ENCODE measurements at places on chromosomes 6 and 20. TPM values are rescaled to one million over a fixed set of nuclear protein-coding genes. Genes with fewer than 3 reads are reported as not detected.

- no peak for DNase-seq
These were observed 26.9 kb downstream of the RGS17 start for GRCh38 chr6:153104220-153104619.

DNA sequence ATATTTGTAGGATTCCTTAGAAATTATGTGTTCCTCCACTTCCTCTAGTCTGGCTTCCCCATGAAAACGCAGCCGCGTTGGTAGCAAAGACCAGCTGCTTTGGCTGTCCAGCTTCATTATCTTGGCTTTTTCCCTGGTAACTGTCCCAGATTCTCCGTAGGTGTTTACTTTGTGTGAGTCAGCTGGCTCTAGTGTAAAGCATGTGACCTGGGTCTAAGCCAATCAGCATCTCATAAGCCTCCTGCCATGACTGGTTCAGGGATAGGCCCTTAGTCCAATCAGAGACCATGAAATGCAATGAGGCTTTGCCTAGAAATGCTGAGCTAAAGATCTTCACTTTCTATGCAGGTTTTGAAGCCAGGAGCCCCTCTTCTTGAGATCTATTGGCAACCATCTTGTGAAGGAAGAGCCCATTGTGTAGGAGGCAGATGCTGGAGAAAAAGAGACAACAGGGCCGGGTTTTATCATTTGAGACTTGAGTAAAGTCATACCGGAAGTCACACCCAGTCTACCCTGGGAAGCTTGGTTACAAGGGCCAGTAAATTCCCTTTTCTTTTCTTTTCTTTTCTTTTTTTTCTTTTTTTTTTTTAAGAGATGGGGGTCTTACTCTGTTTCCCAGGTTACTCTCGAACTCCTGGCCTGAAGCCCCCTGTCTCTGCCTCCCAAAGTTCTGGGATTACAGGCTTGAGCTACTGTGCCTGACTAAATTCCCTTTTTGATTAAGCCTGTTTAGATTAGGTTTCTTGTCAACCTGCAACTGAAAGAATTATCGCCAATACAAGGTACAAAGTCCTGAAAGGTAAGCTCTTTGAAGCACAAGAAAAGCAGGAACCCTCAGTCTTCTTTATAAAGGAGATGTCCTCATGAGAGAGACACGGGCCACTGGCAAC, 256.5 kb upstream of the RREB1 start:
- peak; percentile 67 for DNase-seq

- DNase-seq, result no peak
These were observed 1.4 kb upstream of the SLC29A1 start for GRCh38 chr6:44221961-44222335.

DNA sequence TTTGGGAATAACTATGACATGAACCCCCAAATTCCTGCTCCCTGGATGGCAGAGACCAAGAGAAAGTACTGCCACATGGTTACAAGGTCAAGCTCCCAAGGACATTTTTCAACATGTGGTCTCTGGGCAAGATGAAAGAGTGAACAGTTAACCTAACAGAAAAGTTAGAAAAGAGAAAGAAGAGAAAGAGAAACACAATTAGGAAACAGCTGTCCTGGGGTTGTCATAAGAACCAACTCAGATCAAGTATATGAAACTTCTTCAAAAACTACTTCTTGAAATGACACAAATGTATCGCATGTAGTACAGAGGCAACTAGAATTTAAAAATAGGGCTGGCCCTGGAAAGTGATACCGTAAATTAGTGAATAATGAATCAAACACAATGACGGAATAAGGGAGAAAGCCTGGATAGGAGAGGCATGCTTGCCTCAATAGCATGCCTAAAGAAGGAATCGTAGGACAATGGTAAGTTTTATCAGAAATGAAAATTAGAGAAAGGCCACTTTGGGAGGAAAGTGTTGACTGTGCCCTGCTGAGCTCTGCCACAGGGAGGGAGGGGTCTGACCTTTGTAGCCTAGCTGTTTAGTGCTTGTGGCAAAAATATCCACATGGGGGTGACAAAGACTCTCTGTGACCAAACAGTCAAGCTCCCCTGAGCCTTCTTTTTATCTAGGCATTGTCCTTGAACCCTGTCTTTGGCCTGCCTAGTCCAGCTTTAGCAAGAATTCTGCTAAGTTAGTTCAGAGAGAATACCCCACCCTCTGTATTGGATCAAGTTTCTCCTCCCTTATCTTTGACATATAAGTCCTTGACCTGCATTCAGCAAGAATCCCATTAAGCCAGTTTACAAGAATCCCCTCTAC, 4.3 kb upstream of the DCBLD1 start:
- DNase-seq, result no peak

GRCh38 chr20:6673071-6673470, 94.4 kb upstream of the BMP2 start:
- no peak for DNase-seq

DNA sequence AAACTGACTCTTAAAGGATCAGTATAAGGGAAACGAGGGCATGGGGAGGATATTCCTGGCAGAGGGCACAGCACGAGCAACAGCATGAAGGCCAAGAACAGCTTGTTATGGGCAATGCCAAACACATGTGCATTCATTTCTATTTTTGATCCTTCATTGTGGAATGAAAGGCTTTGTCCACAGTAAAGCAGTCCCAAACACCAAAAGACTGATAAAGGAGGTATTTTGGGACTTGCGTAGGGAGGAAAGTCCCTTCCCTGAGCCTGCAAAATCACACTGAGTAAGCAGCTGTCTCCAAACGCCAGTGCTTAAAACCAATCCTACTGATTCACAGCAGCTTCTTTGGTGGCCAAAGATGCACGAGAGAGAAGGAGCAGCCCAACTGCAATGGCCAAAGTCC, 138.2 kb downstream of the UNC5CL start:
- peak; percentile 31 for DNase-seq

DNA sequence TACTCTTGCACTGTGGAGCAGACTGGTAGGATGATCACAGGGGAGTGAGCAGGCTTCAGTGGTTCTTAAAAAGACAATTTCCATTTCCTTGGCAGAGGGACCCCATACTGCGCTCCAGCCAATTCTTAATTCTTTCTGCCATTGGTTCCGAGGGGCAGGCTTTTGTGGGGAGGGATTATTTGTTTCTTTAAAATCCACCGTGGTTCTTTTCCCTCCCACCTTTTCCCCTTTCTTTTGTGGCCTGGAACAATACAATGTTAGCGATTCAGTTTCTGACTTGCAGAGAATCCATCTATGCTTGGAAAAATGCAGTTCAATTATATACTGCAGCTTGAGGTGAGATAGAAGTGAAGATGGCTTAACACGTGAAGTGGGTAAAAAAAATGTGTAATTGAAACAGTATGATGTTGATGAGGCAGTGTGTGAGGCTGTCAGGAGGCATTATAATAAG, 379.0 kb upstream of the FLRT3 start:
- no peak for DNase-seq

Gene FUT9
- under 0.01 TPM for total RNA-seq
